ENCODE measurements at places on chromosomes 11 and 22. TPM values are rescaled to one million over a fixed set of nuclear protein-coding genes. Genes with fewer than 3 reads are reported as not detected.

DNA sequence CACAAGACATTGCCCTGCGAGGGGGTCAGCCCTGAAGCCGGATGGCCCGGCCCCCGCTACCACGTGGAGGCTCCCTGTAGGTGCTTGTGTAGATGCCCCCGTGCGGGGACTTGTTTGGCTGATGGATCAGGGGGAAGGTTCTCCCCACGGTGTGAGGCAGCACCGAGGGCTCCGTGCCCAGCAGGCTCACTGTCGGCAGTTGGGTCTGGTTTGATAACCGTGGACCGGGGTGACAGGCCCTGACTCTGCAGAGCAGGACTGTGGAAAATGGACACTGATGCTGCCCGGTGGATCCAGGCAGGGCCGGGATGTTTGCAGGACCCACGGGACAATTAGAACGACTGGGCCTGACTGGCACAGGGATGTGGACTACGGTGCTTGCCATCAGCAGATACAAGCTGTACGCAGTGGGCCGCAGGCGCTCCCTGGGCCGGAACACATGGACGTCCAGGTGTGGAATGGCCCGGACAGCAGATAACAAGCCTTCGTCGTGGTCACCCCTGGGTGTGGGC lies 19.0 kb downstream of the KCNQ1 start:
- no peak for DNase-seq

The OTOG gene
- not detected for polyA plus RNA-seq

DNA sequence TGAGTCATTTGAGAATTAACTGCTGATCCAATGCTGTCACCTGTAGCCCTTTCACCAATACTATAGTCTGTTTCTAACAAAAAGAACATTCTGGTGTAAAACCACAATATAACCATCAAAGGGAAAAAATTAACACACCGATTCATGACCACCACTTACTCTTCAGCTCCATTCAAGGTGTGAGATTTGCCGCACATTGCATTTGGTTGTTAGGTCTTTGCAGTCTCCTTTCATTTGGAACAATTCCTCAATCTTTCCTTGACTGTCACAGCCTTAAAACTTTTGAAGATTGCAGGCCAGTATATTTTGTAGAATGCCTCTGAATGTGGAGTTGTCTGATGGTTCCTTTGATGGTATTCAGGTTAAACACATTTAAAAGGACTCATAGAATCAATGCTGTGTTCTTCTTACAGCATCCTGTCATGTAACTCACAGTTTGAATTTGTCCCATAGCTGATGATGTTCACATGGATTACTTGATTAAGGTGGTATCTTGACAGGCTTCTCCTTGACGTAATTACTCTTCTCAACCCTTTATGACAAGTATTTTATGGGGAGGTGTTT lies 63.6 kb downstream of the TNRC6B start:
- DNase-seq, result no peak

The APOA4 gene
- 0.75 TPM for polyA plus RNA-seq

The GNAZ gene
- polyA plus RNA-seq, result 1.3 TPM

The AQP11 gene
- polyA plus RNA-seq, result 0.22 TPM

DNA sequence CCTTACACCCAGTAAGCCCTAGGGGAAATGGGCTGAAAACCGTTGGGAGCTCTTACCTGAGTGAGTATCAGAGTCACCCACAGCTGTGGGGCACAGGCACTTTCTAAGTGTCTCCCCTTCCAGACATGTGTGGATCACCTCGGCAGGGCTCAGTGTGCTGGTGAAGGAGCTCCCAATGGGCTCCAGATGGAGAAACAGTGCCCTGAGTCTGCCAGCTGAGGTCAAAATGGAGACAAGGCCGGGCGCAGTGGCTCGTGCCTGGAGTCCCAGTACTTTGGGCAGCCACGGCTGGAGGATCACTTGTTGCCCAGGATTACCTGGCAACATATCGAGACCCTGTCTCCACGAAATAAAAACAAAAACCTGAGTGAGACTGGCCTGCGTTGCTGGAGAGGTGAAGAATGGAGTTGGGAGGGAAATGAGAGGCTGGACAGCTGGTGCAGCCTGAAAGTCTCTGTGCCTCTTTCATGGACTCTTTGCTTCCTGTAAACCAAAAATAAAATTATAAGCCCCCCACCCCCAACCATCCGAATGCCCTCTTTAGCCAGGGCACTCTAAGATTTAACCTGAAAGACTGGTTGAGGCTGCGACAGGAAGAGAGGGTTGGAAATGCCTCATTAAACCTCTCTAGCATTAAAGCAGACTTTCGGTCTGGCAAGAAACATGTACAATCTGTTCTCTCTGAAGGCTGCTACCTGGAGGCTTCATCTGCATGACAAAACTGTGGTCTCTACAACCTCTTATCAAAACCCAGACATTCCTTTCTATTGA lies 111.8 kb downstream of the SNX19 start:
- no peak for DNase-seq
